IMR-90 (cell line): ENCODE measurements at places on chromosomes 6 and 20.
A peak's percentile ranks its signal among the peaks of the same experiment; 100 is the strongest.

DNA sequence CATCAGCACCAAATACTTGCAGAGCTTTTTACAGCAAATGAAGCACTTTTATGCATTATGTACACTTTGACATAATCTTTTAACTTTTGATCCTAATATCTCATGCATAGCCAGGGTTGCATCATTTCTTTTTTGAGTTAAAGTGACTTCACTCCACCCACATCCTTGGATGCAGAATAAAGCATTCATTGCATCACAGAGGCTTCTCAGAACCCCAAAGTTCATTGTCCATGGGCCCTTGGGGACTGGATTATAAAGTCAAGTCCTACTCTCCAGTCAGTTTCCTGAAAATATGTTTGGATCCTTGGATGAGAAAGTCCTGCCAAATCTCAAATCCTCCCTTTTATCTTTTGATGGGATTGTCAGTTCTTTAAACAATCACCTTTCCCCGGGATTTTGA, 10.6 kb upstream of the EFHC1 start:
- H3K36me3 ChIP-seq, result peaks cover 1% of the 10 kb centered on the region; the same call in 1 of the 2 replicates
- peak; percentile 20 for DNase-seq
- no peak overlapping the region for H3K27ac ChIP-seq
- peaks cover 9% of the 10 kb centered on the region for H3K4me1 ChIP-seq
- no peak overlapping the region for H3K4me3 ChIP-seq

DNA sequence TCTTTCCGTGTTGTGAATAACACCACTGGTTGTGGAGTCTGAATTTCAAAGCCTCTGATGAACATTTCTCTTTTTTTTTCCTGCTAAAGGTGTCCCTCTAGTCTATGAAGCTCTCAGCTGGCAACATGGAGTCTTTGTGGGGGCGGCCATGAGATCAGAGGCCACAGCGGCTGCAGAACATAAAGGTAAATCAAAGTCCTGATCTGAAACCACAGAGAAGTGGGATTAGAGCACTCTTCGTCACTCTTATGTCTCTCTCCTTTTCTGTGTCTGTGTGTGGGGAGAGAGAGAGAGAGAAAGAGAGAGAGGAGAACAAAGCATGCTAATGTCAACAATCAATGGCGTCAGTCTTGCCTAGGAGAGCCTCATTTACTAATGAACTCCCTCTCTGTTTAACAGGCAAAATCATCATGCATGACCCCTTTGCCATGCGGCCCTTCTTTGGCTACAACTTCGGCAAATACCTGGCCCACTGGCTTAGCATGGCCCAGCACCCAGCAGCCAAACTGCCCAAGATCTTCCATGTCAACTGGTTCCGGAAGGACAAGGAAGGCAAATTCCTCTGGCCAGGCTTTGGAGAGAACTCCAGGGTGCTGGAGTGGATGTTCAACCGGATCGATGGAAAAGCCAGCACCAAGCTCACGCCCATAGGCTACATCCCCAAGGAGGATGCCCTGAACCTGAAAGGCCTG, 4.2 kb downstream of the PCK1 start:
- H3K4me3 ChIP-seq, result no peak overlapping the region
- no peak for DNase-seq
- no peaks in the 10 kb centered on the region for H3K36me3 ChIP-seq
- no peaks in the 10 kb centered on the region for H3K4me1 ChIP-seq
- H3K27ac ChIP-seq, result no peak overlapping the region
- H3K27me3 ChIP-seq, result peaks cover 5% of the 10 kb centered on the region

DNA sequence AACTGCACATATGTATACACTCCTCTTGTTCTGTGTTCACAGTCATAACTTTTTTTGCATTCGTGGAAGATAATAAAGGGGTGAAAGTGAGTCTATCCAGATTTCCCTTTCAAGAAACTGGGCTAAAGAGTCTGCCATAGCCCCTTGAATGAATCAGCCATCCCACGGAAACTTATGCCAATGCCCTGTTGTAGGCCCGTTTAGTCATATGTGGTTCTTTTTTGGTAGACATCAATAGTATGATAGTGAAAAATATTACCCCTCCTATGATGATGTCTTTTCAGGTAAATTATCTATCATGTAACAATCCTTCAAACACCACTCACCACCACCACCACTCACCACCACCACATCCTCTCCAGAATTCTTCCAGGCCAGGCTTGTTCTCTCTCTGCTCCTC, 99.9 kb upstream of the MYLIP start:
- no peaks in the 10 kb centered on the region for H3K4me1 ChIP-seq
- DNase-seq, result no peak
- peaks cover 4% of the 10 kb centered on the region for H3K27me3 ChIP-seq
- H3K27ac ChIP-seq, result no peak overlapping the region
- H3K36me3 ChIP-seq, result no peaks in the 10 kb centered on the region

- H3K27me3 ChIP-seq, result no peaks in the 10 kb centered on the region; the same call in 1 of the 2 replicates
- DNase-seq, result no peak
- H3K4me3 ChIP-seq, result no peak overlapping the region
Observed at GRCh38 chr6:107021446-107022185, 6.4 kb upstream of the MTRES1 start.

GRCh38 chr6:128870746-128871145, 12.2 kb upstream of the LAMA2 start:
- no peaks in the 10 kb centered on the region for H3K36me3 ChIP-seq
- H3K4me3 ChIP-seq, result no peak overlapping the region
- H3K4me1 ChIP-seq, result no peaks in the 10 kb centered on the region
- no peak overlapping the region for H3K27ac ChIP-seq

DNA sequence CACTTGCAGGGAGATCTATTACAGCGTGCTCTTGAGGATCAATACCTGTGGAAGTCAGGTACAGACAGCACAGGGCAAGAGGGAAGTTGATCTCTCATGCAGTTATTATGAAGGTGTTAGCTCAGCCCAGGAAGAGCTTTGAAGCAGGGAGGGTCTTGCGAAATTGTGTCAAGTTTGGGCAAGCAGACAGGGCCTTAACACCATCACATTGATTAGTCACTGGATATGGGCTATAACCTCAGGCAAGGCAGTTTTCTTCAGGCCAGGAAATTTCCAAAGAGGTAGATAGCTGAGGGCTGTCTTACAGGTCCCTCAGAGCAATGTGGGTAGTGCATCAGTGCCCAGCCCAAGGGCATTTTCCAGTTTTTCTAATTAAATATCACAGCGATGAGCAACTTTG, 643.8 kb downstream of the DHX35 start:
- H3K36me3 ChIP-seq, result no peaks in the 10 kb centered on the region
- H3K4me3 ChIP-seq, result no peak overlapping the region
- DNase-seq, result no peak
- no peaks in the 10 kb centered on the region for H3K4me1 ChIP-seq
- no peak overlapping the region for H3K27ac ChIP-seq

- no peaks in the 10 kb centered on the region for H3K27me3 ChIP-seq
- no peak overlapping the region for H3K4me3 ChIP-seq
- no peak overlapping the region for H3K27ac ChIP-seq
- no peaks in the 10 kb centered on the region for H3K36me3 ChIP-seq
- H3K4me1 ChIP-seq, result peaks cover 14% of the 10 kb centered on the region
Observed at GRCh38 chr20:9298906-9299305, 215.5 kb upstream of the LAMP5 start.

DNA sequence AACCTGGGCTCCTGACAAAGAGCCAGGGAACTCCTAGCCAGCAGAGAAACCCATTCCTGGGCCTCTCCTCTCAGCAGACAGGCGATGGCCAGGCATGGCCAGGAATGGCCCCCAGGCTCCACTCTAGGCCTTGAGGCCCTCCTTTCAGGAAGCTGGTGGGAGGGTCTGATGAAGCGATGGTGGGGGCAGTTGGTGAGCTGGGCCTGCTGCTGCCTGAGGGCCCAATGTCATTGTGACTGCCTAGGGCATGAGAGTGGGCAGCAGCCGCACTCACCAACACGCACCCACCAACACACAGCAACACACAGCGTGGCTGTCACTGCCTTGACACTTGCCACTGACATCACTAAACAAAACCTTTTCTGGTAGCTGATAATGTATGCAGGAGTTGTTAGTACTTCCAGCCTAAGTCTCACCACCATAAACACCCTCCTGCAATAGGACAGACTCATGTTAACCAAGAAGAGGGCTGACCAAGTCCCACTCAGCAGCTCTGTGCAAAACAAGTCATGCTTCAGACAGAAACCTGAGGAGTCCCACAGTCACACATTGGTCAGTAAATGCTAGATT, 69.3 kb downstream of the ABHD12 start:
- no peak overlapping the region for H3K4me3 ChIP-seq
- H3K36me3 ChIP-seq, result peaks cover 12% of the 10 kb centered on the region; the same call in 1 of the 2 replicates
- peaks cover 5% of the 10 kb centered on the region; the same call in 1 of the 2 replicates for H3K4me1 ChIP-seq
- DNase-seq, result no peak

DNA sequence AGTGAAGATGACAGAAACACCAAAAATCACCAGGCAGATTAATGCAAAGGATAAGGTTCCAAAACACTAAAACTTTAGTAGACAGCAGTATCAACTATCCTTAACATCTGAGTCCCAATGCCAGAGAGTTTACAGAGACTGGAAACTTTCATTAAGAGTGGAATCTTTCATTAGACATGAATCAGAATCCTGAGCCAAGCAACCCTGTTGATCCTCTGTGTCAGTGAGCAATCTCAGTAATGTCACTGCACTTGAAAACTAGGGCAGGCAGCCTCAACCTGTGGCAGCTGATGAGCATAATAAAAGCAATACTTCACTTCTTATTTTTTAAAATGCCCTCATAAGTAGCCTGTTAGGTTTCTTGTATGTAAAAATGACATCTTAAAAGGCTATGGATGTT, 252.8 kb upstream of the PLN start:
- no peak overlapping the region for H3K4me3 ChIP-seq
- peaks cover 11% of the 10 kb centered on the region for H3K4me1 ChIP-seq

DNA sequence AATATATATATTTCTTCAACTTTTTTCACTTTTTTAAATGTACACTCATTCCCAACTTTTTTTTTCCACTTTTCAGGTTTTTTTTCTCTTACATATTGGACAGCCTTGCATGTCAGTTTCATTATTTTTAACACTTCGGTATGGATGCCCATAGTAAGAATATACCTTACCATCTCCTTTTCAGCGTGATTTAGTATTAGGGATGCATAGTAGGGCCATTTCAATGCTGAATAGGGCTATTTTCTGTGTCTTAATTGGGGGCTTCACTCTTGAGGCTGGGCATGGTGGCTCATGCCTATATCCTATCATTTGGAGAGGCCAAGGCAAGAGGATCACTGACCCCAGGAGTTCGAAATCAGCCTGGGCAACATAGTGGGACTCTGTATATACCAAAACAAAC, 6.7 kb downstream of the RNF114 start:
- no peak for DNase-seq
- no peak overlapping the region for H3K27ac ChIP-seq
- H3K4me3 ChIP-seq, result no peak overlapping the region
